ENCODE measurements at places on chromosomes 1 and 21.
A peak's percentile ranks its signal among the peaks of the same experiment; 100 is the strongest.

- no peak for DNase-seq
Observed at GRCh38 chr1:219931033-219931432, 2.7 kb upstream of the SLC30A10 start.

GRCh38 chr21:44926331-44927101 is 5.8 kb upstream of the ITGB2 start:
- DNase-seq = peak; percentile 65

DNA sequence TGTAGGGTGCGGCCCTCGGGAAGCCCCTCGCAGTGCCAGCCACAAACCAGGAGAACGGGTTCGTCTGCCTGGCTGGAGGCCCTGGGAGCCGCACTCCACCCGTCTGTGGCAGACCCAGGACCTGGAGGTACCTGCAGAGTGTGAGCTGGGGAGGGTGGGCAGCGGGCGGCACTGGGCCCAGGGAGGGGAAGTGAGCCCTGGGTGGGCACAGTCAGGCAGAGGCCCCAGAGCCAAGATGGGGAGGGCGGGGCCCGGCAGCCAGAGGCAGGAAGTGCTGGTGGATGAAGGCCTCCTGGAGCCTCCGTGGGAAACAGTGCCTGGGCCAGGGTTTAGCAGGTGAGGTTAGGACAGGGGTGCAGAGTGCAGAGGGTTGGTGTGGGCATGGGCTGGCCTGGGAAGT is 4.0 kb upstream of the PEX10 start:
- DNase-seq = peak; percentile 27

DNA sequence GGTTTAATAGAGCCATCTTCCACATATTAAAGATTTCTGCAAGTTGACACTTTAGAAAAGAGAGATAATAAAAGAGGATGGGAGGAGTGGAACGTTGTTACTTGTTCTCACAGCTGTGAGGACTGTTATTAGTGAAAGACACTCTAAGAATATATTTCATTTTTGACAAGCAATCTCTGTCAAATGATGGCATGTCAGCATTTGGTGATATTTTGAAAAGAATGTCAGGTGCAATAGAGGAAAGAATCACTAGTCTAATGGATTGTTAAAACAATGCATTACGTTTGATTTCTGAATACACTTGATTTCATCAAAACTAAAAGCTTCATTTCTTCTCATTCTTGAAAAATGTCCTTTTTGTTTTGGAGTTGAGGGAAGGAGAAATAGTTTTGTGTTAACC is 853.4 kb downstream of the PLA2G4A start:
- no peak for DNase-seq

GRCh38 chr1:13432251-13432650 is 22.0 kb downstream of the PRAMEF20 start:
- DNase-seq = no peak

- DNase-seq = no peak
Observed at GRCh38 chr1:56099766-56100265, 479.5 kb downstream of the PLPP3 start.

- no peak for DNase-seq
Observed at GRCh38 chr1:53594391-53595180, 135.4 kb downstream of the DMRTB1 start.

DNA sequence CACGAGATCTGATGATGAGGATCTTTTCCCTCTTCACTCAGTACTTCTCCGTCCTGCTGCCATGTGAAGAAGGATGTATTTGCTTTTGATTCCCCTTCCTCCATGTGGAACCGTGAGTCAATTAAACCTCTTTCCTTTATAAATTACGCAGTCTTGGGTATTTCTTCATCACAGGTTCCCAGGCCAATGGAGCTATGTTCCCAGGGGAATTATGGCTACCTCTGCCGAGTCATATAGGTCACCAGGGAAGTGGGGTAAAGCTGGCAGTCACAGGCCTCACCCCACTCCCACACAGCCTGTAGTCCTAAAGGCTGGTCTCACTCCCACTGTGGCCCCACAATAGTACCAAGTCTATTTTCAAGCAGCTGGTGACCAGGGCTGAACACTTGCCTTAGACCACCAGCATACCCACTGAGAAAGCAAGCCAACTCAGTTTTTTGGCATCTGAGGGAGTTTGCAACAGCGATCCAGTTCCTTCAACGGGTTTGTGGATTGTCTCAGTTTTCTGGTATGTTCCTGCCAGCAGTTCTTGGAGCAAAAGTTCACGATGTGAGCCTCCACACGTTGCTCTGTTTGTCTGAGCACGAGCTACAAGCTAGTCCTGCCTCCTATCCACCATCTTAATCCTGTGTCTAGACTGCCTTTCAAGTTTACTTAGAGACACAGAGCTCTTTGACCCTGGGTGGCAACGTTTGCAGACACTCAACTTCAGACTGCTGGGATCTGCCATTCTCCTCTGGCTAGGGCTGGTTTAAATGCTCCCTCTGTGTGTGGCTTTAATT is 104.5 kb downstream of the CENPF start:
- no peak for DNase-seq

- peak; percentile 91 for DNase-seq
Observed at GRCh38 chr1:185566995-185567394, 167.2 kb upstream of the HMCN1 start.

DNA sequence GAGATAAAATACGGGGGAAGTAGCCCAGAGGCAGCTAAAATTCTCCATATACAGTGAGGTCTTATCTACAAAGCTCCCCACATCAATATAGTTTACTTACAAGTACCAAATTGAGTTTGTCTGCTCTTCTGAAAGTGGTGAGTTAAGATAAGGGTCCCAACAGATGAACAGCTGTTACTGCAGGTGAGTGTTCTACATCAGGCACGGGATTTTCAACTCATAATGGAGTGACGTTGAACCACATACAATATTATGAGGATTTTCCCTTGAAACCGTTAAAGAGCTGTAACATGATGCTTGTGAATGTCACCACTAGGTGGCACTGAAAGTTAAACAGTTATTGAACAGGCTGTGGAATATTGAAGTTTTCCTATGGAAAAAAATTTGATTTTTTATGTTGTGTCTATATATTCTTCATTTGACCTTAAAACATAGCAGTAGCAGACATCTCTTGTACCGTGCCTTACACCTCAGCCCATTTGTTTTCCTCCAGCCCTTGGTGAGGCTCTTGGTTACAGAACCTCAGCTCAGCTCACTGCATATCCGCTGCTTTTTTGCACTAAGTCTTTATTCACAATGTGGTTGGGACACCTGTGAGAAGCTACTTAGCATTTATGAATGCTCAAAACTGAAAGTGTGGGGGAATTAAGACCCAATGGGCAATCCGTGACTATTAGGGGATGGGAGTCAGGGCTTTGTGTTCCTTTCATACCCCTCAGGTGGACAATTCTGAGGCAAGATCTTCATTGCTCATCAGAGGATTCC is 23.2 kb downstream of the CD1D start:
- DNase-seq = peak; percentile 29

DNA sequence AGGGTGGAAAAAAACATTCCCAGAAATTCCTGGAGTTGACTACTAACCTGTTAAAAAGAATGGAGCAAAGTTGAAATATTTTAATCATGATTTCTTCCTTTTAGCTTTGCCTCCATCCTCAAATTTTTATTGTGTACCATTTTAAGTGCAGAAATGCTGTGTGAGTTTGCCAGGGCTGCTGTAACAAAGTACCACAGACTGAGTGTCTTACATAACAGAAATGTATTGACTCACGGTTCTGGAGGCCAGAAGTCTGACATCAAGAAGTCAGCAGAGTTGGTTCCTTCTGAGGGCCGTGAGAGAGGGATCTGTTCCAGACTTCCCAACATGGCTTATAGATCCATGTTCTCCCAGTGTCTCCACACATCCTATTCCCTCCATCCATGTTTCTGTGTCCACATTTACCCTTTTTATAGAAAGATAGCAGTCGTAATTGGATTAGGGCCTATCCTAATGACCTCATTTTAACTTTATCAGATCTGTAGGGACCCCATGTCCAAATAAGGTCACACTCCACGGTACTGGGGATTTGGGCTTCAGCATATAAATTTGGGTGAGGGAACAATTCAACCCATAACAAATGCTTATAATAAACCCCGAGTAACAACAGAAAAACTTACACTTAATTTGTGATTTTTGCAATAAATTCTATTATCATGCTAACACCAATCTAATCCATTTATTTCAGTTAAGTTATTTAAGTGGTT is 12.7 kb downstream of the SNX7 start:
- no peak for DNase-seq

GRCh38 chr1:244106837-244107493 is 55.9 kb downstream of the ZBTB18 start:
- DNase-seq = no peak

DNA sequence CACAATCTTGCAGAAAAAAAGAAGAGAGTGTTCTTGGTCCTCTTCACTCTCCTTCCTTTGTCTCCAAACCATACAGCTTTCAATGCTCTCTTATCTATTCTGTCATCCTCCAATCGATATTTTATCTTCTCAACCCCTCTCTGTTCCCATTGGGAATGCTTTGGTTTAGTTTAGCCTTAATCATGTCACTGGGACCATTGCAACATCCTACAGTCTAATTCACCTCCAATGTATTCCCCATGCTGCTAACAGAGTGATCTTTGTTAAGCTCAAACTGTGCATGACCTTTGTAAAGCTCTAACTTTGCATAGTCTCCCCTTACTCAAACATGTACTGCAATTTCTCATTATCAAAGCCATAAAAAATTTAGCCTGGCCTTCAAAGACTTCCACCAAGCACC is 2.9 kb downstream of the MPL start:
- no peak for DNase-seq

GRCh38 chr1:15033264-15033663 is 120.3 kb upstream of the TMEM51 start:
- DNase-seq = no peak

DNA sequence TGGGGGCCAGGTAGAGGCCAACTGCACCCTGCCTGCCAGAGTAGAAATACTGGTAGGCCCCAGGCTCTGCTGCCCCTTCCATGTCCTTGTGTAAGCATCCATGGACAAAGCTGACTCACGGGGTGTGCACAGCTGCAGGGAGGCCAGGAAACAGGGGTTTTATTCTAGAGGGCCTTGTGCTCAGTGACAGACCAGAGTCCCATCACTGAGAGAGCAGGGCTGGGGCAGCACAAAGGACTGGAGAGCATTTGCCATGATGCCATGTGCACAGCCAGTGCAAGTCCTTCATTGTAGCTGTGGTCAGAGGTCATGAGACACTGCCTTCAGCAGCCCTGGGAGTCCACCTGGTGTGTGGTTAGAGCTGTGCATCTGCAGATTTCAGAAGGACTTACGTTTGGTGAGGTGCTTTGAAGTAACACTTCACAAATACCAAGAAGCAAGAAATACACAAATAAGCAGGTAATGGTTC is 8.1 kb downstream of the ARF1 start:
- DNase-seq = no peak

DNA sequence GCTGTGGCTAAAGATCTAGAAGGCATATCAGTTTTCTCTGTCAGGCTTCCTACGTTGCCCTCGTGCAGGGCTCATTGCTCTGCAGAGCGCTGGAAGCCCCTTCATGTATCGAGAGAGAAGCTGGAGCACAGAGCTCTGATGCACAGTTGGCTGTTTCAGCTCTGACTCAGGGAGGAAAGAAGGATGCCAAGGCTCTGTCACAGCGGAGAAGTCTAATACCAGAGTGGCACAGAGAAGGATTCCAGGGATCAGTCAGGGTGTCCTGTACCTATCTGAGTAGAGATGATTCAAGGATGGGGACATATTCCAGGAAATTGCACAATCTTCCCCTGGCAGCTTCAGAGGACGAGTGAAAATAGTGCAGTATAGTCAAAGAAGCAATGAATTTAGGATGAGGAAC is 179.2 kb upstream of the FMN2 start:
- no peak for DNase-seq

GRCh38 chr1:246301553-246302250 is 205.4 kb downstream of the SMYD3 start:
- no peak for DNase-seq

DNA sequence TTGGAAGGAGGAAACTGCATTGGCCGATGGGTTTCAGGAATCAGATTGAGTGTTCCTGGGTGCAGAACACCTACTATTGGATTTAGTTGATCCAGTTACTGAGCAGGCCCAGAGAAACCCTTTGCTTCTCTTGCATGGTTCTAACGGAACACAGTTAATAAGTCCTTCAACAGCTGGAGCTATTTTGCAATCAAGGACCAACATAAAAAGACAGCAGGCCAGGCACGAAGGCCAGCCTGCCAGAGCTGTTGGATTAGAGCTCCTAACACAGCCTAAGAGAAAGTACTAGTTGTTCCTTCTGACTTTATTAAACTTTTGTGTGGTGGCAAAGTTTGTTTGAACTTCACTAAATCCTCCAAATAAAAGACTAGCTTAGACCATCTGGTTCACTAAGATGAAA is 148.0 kb upstream of the LMO4 start:
- DNase-seq = no peak

DNA sequence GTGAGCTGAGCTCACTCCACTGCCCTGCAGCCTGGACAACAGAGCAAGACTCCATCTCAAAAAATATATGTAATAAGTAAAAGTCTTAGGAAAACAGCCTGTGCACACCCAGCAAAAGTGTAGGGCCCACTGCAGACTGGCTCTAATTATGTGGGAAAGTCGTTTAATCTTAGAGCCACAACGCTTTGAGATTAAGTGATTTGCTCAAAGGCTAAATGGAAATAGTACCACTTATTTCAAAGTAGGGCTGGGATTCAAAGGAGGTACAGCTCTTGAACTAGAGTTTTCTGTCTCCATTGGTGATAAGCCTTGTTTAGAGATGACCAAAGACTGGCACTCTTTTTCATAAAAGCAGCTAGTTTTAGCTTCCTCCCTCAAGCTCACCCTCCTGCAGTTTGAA is 2.2 kb downstream of the TACSTD2 start:
- no peak for DNase-seq

DNA sequence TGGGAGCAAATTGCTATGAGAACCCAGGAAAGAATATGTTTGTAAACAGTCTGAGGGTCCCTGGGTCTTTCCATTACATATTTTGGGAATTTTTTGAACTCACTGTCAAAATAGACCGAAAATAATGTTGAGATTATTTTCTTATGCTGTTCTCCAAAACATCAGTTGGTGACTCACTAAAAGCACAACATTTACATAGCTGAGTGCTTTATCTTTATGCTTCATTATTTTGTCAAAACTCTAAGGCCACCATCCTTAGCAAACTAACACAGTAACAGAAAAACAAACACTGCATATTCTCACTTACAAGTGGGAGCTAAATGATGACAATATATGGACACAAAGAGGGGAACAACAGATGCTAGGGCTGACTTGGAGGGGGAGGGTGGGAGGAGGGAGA is 459.3 kb downstream of the ADGRL2 start:
- no peak for DNase-seq
